ENCODE measurements at places on chromosomes 6 and 20.

DNA sequence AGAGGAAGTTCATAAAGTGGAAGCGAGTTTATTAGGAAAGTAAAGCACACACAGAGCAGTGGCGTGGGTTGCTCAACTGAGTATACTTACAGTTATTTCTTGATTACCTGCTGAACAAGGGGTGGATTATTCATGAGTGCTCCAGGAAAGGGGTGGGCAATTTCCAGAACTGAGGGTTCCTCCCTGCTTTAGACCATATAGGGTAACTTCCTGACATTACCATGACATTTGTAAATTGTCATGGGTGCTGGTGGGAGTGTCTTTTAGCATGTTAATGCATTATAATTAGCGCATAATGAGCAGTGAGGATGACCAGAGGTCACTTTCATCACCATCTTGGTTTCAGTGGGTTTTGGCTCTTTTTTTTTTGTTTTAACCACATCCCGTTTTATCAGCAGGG, 29.8 kb downstream of the PDYN start:
- DNase-seq, result no peak

DNA sequence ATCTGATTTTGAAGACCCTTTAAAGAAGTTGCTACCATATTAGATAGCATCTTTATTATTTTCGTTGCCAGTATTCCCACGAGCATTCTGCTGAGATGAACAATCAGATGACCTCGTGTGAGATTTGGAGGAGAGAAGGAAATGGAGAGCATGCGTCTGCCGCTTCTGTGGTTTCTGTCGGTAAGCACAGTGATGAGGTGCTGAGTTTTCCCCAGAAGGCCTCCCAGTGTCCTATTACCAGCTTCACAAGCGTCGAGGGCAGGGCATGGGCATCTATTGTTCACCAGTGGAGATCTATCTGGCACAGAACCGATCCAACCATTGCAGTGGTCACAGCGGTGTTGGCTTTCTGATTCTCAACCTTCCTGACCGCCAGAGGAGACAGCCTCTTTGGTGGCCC, 29.4 kb downstream of the TRAF3IP2 start:
- DNase-seq, result no peak

DNA sequence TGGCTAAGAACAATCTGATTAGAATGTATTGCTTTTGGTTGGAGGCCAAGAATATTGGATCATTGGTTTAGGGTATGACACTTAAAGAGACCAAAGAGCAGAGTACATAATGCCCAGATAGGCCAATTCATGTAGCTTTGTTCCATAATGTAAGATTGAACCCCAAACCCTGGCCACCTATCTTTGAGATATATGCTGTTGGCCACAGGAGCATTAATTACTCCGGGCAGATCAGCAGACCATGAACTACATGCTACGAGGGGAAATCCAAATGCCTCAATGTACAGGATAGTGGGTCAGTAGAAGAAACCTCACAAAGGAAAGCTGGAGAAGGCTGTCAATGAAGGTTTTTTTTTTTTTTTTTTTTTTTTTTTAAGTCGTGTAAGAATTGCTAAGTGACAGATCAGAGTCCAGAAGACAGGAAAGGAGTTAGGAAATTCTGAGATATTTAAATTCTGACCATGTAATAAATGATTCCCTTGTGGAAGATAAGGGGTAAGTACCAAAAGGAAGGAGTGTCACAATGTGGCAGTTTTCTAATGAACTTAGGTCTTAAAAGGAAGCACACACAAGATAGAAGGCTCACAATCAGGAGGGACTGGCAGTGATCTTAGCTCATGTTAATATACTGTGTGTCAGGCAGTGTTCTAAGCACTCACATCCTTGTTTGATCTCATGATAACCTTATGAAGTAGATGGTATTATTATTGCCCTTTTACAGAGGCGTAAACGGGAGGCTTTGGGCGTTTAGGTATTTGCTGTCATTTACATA, 61.4 kb downstream of the CARMIL1 start:
- DNase-seq, result no peak

- DNase-seq, result no peak
Measured at GRCh38 chr6:6469074-6469473, 119.4 kb upstream of the LY86 start.

DNA sequence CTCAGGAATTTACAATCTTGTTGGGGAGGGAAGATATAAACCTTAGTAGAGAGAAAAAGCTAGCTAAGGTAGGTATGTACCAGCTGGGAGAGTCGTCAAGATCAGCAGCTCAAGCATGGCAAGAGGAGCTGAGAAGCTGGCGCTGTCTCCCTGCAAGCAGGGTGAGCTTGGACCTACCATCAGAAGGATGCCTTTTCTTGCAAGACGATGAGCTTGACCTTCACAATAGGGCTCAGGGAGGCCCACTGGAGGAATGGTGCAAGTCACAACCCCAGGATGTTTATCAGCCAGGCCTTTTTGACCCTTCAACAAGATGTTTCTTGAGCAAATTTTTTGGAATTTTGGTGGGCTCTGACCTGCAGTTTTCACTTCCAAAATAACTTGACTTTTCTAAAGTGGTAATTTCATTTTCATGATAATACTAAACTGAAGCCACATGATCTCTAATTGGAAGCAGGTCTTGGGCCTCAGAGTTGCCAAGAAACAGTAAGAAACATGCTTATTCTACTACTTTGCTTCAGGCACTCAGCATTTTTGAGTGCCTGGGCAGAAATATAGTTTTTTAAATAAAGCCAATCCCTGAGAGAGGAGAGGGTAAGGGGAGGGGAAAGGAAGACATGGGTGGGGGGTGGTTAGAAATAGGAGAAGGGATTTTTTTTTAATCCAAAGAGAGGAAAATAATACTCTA, 258.1 kb downstream of the CLIC5 start:
- DNase-seq, result no peak

GRCh38 chr20:22288156-22288555, 296.2 kb downstream of the FOXA2 start:
- no peak for DNase-seq

GRCh38 chr6:73064266-73064665, 161.0 kb downstream of the KHDC1L start:
- DNase-seq, result no peak

DNA sequence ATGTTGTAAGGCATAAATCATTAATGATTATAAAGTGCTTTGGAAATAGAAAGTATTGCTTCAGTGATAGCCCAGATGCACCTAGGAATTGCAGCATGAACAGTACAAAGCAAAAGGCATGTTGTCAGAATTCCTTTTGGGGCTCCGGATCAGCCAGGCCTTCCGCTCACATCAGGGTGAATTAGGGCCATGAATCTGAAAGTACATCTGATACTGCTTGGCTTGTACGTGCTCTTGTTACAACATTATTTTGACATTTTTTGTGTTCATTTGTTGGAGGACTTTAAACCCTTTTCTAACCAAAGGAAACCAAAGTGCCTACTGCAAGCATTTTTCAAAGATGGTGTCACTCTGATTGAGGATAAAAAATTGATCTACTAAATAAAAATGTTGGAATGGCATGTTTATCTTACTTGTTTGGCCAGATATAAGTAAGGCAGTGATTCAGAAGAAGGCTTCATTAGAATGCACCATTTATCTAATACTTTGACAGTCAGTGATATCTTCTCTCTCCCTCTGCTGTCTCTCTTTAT, 1005.6 kb upstream of the FLRT3 start:
- DNase-seq, result no peak

GRCh38 chr20:41135187-41135887, 2.0 kb upstream of the PLCG1 start:
- DNase-seq, result peak; percentile 28

- DNase-seq, result no peak
Measured at GRCh38 chr6:12327391-12327790, 37.2 kb downstream of the EDN1 start.

DNA sequence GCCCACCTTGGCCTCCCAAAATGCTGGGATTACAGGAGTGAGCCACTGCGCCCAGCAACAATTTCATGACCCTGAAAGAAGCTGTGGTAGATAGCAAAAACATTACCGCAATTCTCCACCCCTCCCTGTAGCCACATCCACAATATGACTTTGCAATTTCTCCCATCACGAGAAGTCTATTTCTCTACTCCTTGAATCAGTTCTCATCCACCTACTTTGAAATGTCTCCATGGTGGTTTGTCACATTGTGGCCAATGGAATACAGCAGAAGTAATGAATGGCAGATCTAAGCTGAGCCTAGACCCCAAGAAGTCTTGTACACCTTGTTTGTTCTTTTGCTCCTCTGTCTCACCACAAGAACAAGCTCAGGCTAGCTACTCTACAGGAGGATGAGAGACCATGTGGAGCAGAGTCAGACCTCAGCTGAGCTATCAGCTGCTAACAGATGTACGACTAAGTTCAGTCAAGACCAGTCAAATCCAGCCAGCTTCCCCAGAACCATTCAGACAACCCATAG, 6.3 kb downstream of the OXT start:
- no peak for DNase-seq

- no peak for DNase-seq
Measured at GRCh38 chr6:90224196-90224595, 72.4 kb downstream of the BACH2 start.

GRCh38 chr6:164108869-164109769, 694.6 kb downstream of the QKI start:
- DNase-seq, result no peak

DNA sequence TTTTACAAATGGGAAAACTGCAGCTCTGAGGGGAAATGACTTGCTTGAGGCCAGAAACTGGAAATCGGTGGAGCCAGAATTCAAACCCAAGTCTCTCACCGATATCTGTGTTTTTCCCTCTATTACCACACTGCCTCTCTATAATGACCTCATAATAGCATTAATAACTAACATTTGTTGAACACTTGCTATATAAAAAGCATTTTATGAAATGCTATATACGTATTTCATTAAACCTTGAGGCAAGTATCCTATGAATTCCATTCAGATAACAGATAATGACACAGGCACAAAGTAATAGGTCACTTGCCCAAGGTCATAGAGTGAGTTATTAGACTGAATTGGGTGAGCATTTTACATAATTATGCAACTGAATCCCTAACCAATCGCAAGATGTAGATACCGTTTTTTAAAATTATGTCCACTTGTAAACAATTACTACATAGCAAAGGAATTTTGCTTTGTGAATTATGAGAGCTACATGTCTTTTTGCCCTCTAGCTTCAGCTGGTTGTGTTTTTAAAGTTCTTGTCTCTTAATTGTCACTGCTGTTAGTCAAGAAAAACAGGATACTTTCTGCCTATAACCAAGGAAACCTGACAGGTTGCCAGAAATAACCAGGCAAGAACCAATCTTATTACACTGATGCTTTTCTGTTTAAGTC, 4.7 kb downstream of the DSN1 start:
- DNase-seq, result no peak

GRCh38 chr6:44558024-44558831, 170.7 kb downstream of the CDC5L start:
- DNase-seq, result no peak

GRCh38 chr6:7939184-7939863, 28.7 kb upstream of the TXNDC5 start:
- no peak for DNase-seq

- no peak for DNase-seq
Measured at GRCh38 chr6:49052901-49053300, 410.2 kb downstream of the MMUT start.

Data from neural crest cell (in vitro differentiated cells).